ENCODE measurements at places on chromosomes 13 and 19.
A peak's percentile ranks its signal among the peaks of the same experiment; 100 is the strongest.

DNA sequence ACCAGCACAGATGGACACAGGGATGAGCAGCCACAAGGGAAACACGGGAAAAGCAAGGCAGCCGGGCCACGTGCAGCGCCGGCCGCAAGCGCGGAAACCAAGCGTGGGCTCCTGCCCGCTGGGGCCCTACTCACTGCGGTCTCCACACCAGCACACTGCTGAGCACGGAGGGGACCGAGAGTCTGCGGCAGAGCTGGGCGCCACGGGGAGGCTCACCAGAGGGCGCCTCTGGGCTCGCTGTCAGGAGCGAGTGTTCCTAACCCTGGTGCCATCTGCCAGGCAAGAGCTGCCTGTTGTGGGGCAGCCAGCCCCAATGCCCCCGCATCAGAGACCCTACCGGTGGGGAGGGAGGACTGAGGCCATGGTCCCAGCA is 26.5 kb downstream of the MPND start:
- DNase-seq: no peak

DNA sequence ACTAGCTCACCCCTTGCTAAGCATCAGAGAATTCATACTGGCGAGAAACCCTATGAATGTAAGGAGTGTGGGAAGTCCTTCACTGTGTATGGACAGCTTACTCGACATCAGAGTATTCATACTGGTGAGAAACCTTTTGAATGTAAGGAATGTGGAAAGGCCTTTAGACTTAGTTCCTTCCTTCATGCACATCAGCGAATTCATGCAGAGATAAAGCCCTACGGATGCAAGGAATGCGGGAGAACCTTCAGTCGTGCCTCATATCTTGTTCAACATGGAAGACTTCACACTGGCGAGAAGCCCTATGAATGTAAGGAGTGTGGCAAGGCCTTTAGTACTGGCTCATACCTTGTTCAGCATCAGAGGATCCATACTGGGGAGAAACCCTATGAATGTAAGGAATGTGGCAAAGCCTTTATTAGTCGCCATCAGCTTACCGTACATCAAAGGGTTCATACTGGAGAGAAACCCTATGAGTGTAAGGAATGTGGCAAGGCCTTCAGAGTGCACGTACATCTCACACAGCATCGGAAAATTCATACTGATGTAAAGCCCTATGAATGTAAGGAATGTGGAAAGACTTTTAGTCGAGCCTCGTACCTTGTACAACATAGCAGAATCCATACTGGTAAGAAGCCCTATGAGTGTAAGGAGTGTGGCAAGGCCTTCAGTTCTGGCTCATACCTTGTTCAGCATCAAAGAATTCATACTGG is 17.3 kb downstream of the ZNF30 start:
- no peak for DNase-seq

DNA sequence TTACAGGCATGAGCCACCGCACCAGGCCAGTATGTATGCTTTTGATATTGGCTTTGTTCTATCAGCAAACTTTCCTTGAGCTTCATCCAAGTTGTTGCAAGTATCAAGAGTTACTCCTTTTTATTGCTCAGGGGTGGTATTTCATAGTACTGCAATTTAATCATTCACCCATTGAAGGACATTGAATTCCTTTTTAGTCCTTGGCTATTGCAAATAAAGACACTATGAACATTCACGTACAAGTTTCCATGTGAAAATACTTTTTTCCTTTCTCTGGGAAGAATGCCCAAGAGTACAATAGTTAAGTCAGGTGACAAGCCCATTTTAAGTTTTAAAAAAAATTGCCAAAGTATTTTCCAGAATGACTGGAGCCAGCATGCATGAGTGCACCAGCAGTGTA is 20.4 kb downstream of the CEACAM3 start:
- DNase-seq: no peak

- no peak for DNase-seq
Observed at GRCh38 chr13:101916775-101917474, 464.4 kb downstream of the ITGBL1 start.

- DNase-seq: no peak
Observed at GRCh38 chr19:35399948-35400772, 29.3 kb downstream of the GPR42 start.

DNA sequence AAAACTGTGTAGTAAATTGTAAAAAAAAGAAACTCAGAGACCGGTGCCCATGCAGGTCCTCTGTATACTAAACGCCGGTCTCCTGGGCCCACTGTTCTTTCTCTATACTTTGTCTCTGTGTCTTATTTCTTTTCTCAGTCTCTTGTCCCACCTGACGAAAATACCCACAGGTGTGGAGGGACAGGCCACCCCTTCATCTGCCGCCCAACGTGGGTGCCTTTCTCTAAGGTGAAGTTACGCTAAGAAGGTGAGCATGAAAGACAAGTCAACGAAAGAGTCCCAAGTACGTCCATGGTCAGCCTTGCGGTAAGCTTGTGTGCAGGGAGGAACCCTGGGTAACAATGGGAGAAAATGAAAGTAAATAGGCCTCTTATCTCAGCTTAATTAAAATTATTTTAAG is 48.0 kb upstream of the WASF3 start:
- no peak for DNase-seq

DNA sequence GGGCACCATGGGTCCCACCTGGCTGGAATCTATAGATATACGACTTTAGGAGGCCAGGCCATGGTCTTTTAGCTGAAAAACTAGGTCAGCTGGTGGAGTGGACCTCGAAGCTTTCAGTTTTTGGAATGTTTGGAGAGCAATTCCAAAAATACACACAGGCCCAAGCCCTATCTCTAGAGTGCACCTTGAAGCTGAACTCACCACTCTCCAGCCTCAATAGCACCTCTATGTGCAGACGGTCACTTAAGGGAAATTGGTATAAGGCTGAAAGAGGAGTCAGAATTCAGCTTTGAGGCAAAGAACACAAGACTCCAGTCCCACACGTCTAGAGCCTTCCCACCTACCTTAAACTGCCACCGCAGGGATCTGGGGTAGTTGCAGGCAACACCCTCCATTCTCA is 56.4 kb upstream of the KATNAL1 start:
- DNase-seq: no peak

DNA sequence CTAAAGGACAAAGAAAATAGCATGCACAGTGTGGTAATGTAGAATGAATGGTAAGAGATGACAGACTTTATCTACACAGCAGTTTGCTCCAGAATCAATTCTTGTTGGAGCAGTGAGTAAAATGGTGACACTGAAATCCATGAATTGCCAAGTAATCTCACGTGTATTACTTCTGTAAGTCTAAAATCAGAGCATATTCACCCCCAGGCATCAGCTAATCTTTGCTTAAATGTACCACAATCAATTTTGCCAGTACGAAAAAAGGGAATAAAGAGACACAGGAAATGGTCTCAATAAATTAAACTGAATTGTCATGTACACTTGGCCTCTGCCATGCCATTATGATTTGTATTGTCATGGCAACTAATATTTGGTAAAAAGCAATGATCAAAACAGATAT is 294.2 kb downstream of the PCDH17 start:
- DNase-seq: no peak

GRCh38 chr13:79225487-79226232 is 180.4 kb downstream of the RBM26 start:
- DNase-seq: no peak

- peak; percentile 71 for DNase-seq
Observed at GRCh38 chr19:55116232-55116858, 1.1 kb downstream of the PPP1R12C start.

DNA sequence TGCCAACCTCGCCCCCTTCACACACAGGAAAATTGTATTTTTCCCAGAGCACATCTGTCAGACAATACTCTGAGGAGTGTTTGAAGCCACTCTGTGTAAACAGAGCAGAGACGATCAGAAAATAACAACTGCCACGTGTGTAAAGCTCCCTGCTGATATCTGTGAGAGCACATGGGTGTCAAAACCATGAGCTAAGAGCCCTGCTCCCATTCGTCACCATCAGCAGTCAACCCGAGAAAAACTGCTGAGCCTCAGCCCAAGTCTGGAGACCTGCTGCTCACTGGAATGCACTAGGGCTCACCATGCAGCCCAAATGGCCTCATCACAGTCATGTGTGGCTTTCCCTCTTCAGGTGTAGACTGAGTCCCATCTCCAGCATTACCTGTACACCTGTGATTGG is 304.1 kb downstream of the FGF14 start:
- DNase-seq: no peak

- DNase-seq: peak; percentile 53
Observed at GRCh38 chr19:46287585-46287984, 9.3 kb upstream of the HIF3A start.

DNA sequence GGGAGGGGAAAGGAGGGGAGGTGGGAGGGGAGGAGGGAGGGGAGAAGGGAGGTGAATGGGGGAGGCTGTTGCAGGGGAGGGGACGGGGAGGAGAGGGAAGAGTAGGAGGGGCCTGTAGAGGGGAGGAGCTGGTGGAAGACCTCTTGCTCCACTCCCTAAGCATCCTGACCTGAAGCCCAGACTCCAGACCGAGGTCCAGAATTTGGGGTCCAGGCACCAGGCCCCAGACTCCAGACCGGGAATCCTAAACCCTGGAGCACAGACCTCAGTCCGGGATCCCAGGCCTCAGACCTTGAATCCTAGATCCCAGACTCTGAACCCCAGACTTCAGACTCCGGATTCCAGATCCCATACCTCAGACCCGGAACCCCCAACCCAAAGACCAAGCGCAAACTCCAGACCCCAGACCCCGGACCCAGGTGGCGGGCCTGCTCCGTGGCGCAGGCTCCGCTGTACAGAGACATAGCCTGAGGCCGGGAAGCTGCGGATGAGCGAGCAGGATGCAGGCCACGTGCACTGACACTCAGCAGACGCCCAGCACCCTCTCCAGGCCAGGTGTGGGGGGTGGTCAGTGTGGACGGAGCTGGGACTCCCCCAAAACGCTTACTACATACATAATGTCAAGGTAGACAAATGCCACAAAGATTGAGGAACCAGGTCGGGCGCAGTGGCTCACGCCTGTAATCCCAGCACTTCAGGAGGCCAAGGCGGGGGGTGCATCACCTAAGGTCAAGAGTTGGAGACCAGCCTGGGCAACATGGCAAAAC is 710 bp upstream of the BTBD2 start:
- DNase-seq: peak; percentile 81

GRCh38 chr13:28001049-28001448 is 12.6 kb upstream of the URAD start:
- no peak for DNase-seq

GRCh38 chr19:58562122-58563033 is 4.0 kb upstream of the UBE2M start:
- peak; percentile 59 for DNase-seq

DNA sequence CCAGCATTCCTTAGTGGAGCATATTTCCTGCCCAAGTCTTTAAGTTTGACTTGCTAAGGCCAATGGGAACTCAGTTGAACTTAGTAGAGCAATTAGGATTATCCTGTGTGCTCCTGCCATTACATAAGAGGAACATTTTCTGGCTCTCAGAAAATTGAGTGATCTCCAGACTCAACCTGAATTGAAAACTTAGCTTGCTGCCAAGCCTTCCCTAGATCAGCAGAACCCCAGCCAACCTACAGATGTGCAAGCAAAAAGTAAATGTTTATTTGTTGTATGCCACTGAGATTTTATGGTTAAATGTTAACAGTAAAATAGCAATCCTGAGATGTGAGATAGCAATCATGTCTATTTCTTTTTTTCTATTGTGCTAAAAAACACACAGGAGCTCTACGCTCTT is 350.9 kb downstream of the OLFM4 start:
- DNase-seq: no peak

GRCh38 chr19:35248310-35249145 is at the start of gene LSR:
Gene LSR (plus strand): TSS chr19:35249002. CDS start chr19:35249023, 21 bp downstream.
- no peak for DNase-seq

- DNase-seq: peak; percentile 3
Observed at GRCh38 chr19:29467824-29468401, 57.9 kb upstream of the VSTM2B start.

DNA sequence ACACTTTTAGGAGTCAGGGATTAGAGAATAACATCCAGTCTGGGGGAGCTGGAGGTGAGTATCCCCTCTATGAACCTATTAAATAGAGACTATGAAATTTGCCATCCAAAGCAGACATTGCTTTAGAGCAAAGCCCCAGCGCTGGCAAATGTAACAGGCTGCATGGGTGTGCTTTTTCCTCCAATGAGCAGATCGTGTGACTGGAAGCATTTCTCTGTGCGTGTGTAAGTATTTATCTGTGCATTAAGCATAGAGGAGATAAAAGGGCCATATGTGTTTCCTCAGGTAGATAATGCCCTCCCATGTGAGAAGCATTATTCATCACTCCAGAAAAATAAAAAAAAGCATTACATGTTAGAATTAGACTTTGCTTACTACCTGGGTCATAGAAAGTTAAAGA is 924 bp downstream of the TNFSF13B start:
- no peak for DNase-seq

DNA sequence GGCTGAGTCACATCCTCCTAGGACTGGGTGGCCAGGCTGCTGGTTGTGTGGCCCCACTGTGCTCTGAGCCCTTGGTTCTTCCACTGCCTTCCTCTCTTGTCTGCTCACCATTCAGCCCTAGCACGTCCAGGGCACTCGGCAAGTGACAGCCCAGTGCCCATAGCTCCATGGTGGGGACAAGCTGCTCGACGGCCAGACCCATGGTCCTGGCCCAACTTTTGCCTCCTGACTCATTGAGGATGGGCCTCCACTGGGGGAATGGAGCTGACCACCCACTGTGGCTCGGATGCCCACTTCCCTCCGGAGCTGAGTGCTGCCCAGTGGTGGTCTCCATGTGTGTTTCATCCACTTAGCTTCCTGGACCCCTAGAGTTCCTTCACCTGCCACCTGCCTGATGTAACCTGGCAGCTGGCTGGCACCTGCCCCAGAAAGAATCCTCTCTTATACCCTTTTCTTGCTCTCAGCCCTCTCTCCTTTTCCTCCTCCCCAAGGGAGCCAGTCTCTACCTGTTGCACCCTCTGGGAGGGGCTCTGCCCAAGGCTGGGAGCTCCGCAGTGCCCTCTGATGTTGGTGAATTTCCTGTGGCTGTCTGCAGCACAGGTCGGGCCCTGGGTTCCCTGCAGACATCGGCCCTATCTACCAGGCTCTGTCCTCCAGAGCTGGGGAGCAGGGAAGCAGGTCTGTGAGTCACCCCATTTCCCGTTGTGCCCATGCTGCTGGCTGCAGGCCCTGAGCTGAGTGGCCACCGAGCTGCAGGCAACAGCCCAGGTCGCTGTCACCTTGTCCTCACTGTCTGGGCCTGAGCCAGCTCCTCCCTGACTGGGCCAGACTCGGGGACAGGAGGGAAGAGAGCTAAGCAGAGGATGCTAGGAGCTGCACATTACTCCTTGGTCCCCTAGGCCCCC is 7.4 kb downstream of the CHST8 start:
- DNase-seq: no peak

GRCh38 chr13:113273851-113274590 is 23.0 kb upstream of the LAMP1 start:
- peak; percentile 92 for DNase-seq

GRCh38 chr13:28636069-28636468 is 22.9 kb upstream of the POMP start:
- DNase-seq: peak; percentile 81

GRCh38 chr13:106496072-106496997 is 39.1 kb downstream of the EFNB2 start:
- no peak for DNase-seq

- DNase-seq: no peak
Observed at GRCh38 chr13:64410276-64411053, 2819.7 kb downstream of the PCDH9 start.

GRCh38 chr13:71695662-71696061 is 171.3 kb downstream of the DACH1 start:
- no peak for DNase-seq

Data from iris pigment epithelial cell (primary cell).